ENCODE measurements at places on chromosomes 3 and 15. TPM values are rescaled to one million over a fixed set of nuclear protein-coding genes. Genes with fewer than 3 reads are reported as not detected.

The TUSC7 gene
- total RNA-seq: not detected

The CAMK2N2 gene
- total RNA-seq: not detected

The RNF168 gene
- total RNA-seq: 30.9 TPM

The ITGA11 gene
- 0.14 TPM for total RNA-seq

Measured in thoracic aorta endothelial cell (primary cell).